ENCODE measurements at places on chromosomes 5 and 9. TPM values are rescaled to one million over a fixed set of nuclear protein-coding genes. Genes with fewer than 3 reads are reported as not detected.

- peaks cover 21% of the 10 kb centered on the region for H3K4me1 ChIP-seq
- peak overlapping the region; percentile 43 for H3K27ac ChIP-seq
- no peak overlapping the region for H3K4me3 ChIP-seq
- H3K36me3 ChIP-seq, result peaks cover 2% of the 10 kb centered on the region
- no peak for DNase-seq
Measured at GRCh38 chr9:130058154-130058553, 4.4 kb downstream of the GPR107 start.

The FBLL1 gene
- 3.8 TPM for total RNA-seq

DNA sequence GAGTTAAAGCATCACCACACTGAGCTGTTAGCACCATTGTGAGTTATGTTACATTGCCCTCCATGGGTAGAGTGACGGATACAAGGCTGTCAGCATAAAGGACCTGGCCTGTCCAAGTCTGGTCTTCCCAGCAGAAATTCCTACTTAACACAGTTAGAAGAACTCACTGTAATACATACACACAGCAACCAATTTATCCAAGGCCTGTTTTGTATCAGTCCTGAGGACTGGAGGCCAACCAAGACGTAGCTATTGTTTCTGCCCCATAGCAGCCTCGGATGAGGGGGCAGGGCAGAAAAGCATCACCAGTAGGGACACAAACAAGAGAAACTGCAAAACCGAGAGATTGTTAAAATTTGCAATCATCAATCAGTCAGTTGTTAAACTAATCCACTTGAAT is 66.0 kb upstream of the CKMT2 start:
- DNase-seq, result no peak
- no peaks in the 10 kb centered on the region for H3K36me3 ChIP-seq
- peaks cover 17% of the 10 kb centered on the region for H3K27me3 ChIP-seq
- H3K4me1 ChIP-seq, result peaks cover 23% of the 10 kb centered on the region
- no peak overlapping the region for H3K27ac ChIP-seq
- H3K4me3 ChIP-seq, result no peak overlapping the region

- no peaks in the 10 kb centered on the region for H3K27me3 ChIP-seq
- peak overlapping the region; percentile 80 for H3K4me3 ChIP-seq
- H3K4me1 ChIP-seq, result peaks cover 41% of the 10 kb centered on the region
- H3K27ac ChIP-seq, result no peak overlapping the region
Measured at GRCh38 chr9:136544548-136544963, 1.3 kb downstream of the NOTCH1 start.

The RIOK2 gene
- 23.4 TPM for total RNA-seq

DNA sequence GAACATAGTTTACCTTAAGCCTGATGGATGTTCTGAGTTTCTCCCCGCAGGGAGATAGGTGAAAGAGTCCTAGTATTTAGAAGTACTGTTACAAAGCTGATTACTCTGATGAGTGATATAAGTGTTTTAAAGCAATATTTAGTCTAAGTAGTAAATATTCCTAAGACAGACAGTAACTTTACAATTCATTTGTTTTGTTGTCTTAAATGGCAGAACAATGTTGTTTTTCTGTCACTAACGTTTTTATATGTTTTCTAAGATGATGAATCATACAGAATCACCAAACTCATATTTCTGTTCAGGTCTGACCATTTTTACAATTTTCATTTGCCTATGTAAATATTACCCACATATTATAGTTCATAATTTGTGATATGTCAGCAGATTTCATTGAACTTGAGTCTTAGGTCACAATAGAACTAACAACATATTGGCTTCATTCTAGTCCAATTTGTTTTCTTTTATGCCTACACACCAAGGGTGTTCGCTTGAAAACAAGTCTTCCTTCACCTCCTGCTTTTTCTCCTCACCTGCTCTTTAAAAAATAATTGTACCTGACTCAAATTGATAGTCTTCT is 30.6 kb downstream of the MAP3K1 start:
- no peak for DNase-seq
- H3K4me3 ChIP-seq, result no peak overlapping the region
- no peaks in the 10 kb centered on the region for H3K36me3 ChIP-seq
- no peaks in the 10 kb centered on the region for H3K27me3 ChIP-seq

GRCh38 chr5:79990205-79990597 is 861 bp downstream of the MTX3 start:
- H3K4me3 ChIP-seq, result peak overlapping the region; percentile 83
- peaks cover 30% of the 10 kb centered on the region for H3K36me3 ChIP-seq
- no peak for DNase-seq
- H3K27ac ChIP-seq, result peak overlapping the region; percentile 79

The MSANTD3 gene
- total RNA-seq, result 64.5 TPM

The ADAMTSL2 gene
- total RNA-seq, result 0.11 TPM

DNA sequence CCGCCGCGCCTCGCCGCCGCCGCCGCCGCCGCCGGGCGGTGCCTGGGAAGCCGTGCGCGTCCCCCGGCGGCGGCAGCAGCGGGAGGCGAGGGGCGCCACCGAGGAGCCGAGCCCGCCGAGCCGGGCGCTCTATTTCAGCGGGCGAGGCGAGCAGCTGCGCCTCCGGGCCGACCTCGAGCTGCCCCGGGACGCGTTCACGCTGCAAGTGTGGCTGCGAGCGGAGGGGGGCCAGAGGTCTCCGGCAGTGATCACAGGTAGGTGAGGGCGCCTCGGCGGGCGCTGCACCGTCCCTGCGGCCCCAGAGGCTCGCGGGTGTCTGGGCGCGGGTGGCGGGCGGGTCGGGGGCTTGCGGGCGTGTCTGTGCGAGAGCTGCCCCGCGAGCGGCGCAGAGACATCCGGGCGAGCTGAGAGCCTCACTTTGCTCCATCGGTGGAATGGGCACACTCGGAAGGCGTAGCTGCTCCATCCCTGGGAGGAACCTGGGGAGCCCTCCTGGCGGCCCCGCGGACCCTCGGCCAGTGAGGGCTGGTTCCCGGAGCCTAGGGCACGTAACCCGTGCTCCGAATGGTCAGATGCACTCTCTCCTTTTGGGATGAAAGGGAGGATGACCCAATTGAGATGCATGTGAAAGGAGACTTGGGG is 864 bp downstream of the PAPPA start:
- peak overlapping the region; percentile 97 for H3K27ac ChIP-seq
- peaks cover 76% of the 10 kb centered on the region for H3K4me1 ChIP-seq
- H3K36me3 ChIP-seq, result peaks cover 23% of the 10 kb centered on the region
- H3K27me3 ChIP-seq, result no peaks in the 10 kb centered on the region
- DNase-seq, result no peak

The PCDHB14 gene
- 8.8 TPM for total RNA-seq

DNA sequence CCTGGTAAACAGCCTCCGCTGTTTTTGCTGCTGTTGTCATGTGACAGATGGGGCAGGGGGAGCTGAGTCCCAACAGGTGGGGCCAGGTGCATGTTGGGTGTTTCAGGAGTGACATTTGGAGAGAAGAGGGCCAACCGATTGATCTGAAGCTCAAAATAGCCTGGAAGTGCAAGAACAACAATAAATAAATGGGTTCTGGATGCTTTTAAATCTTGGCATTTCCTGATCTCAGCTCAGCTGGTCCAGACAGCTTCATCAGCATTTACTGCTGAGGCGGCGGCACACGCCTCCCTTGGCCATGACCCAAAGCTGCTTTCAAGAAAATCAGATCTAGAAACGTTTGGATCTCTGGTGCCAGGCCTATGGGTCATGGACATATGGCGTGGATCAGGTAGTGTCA is 70.5 kb downstream of the PPARGC1B start:
- peaks cover 67% of the 10 kb centered on the region for H3K4me1 ChIP-seq
- H3K27ac ChIP-seq, result no peak overlapping the region
- H3K36me3 ChIP-seq, result no peaks in the 10 kb centered on the region
- H3K27me3 ChIP-seq, result no peaks in the 10 kb centered on the region

DNA sequence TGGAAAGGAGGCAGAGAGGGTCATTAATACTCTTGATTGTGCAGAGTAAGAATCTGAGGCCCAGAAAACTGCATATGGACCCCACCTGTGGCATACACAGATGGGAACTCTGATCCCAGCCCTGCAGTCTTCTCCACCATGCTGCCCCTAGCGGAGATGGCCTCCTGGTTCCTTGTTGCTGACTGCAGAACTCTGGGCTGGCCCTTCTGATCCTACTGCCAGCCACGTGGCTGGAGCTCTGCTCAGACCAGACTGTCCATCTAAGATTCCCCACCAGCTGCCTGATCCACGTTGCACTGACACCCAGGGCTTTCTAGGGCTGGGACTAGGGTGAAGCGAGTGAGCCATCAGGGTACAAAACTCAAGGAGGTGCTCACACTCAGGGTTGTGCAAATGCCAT is 245.7 kb upstream of the NR4A3 start:
- H3K36me3 ChIP-seq, result no peaks in the 10 kb centered on the region
- DNase-seq, result no peak
- no peaks in the 10 kb centered on the region for H3K4me1 ChIP-seq
- H3K27ac ChIP-seq, result no peak overlapping the region
- no peak overlapping the region for H3K4me3 ChIP-seq

GRCh38 chr5:145117285-145117684 is 717.9 kb downstream of the PRELID2 start:
- H3K36me3 ChIP-seq, result no peaks in the 10 kb centered on the region
- DNase-seq, result no peak

The ECSCR gene
- not detected for total RNA-seq

The CSF1R gene
- 1.2 TPM for total RNA-seq

DNA sequence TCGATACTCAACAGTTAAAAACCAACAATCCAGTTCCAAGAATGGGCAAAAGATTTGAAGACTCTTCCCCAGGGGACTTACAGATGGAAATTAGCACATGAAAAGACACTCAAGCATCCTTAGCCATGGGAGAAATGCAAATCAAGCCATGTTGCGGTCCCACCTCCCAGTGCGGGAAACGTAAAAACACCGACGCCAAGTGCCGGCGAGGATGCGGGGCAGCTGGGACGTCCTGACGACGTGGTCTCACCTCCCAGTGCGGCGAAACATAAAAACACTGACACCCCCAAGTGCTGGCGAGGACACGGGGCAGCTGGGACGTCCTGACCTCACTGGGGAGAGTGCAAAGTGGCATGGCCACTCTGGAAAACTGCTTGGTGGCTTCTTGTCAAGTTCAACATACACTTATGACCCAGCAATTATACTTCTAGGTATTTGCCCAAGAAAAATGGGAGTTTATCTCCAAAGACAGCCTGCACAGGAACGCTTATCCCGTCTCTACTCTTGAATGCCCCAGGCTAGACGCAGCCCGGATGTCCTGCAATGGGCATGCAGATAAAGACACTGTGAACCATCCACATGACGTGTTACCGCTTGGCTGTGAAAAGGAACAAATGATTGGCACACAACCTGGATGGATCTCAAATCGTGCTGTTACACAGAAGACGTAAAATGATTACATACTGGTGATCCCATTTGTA is 60.1 kb upstream of the UBAC1 start:
- peaks cover 19% of the 10 kb centered on the region for H3K4me1 ChIP-seq
- no peak for DNase-seq
- H3K27ac ChIP-seq, result no peak overlapping the region
- H3K36me3 ChIP-seq, result peaks cover 9% of the 10 kb centered on the region
- no peak overlapping the region for H3K4me3 ChIP-seq

- no peaks in the 10 kb centered on the region for H3K36me3 ChIP-seq
- no peak for DNase-seq
- H3K4me3 ChIP-seq, result no peak overlapping the region
- peaks cover 22% of the 10 kb centered on the region for H3K4me1 ChIP-seq
Measured at GRCh38 chr9:78612091-78612490, 315.2 kb downstream of the PSAT1 start.

GRCh38 chr9:137685035-137685740 is 66.4 kb downstream of the EHMT1 start:
- H3K27me3 ChIP-seq, result no peaks in the 10 kb centered on the region
- H3K4me1 ChIP-seq, result peaks cover 26% of the 10 kb centered on the region
- H3K27ac ChIP-seq, result no peak overlapping the region
- H3K36me3 ChIP-seq, result no peaks in the 10 kb centered on the region
- no peak for DNase-seq

DNA sequence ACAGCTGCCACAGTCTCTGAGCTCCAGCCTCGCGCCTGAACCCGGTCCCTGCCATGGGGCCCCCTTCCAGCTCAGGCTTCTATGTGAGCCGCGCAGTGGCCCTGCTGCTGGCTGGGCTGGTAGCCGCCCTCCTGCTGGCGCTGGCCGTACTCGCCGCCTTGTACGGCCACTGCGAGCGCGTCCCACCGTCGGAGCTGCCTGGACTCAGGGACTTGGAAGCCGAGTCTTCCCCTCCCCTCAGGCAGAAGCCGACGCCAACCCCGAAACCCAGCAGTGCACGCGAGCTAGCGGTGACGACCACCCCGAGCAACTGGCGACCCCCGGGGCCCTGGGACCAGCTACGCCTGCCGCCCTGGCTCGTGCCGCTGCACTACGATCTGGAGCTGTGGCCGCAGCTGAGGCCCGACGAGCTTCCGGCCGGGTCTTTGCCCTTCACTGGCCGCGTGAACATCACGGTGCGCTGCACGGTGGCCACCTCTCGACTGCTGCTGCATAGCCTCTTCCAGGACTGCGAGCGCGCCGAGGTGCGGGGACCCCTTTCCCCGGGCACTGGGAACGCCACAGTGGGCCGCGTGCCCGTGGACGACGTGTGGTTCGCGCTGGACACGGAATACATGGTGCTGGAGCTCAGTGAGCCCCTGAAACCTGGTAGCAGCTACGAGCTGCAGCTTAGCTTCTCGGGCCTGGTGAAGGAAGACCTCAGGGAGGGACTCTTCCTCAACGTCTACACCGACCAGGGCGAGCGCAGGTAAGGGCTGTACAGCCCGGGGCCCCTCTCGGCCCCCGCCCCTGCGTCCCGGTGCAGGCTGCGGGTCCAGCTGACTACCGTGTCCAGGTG is 509 bp downstream of the LVRN start:
- H3K4me1 ChIP-seq, result no peaks in the 10 kb centered on the region
- no peaks in the 10 kb centered on the region for H3K36me3 ChIP-seq
- H3K4me3 ChIP-seq, result no peak overlapping the region
- no peak for DNase-seq
- H3K27ac ChIP-seq, result no peak overlapping the region
- H3K27me3 ChIP-seq, result peaks cover 6% of the 10 kb centered on the region

- H3K4me3 ChIP-seq, result no peak overlapping the region
- no peak overlapping the region for H3K27ac ChIP-seq
- peaks cover 2% of the 10 kb centered on the region for H3K4me1 ChIP-seq
- no peak for DNase-seq
Measured at GRCh38 chr9:5382479-5382878, 42.8 kb upstream of the RLN1 start.

DNA sequence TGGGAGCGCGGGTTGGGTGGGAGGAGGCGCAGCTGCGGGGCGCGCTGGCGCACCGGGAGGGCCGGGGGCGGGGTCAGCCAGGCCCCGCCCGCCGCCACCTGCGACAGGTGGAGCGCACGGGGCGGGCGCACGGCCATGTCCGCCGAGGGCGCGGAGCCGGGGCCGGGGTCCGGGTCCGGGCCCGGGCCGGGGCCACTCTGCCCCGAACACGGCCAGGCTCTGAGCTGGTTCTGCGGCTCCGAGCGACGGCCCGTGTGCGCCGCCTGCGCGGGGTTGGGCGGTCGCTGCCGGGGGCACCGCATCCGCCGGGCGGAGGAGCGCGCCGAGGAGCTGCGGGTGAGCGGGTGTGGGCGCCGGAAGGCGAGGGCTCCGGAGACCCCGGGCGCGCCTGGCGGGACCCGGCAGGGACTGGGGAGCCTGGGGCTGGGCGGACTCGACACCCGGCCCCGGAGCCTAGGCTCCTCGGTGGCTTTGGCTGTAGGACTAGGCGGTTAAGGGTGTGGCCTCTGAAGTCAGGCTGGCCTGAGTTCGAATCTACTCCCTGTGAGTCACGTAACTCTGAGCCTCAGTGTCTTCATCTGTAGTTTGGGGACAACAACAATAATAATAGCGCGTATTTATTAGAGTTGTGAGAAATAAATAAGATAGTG is at the start of gene BSPRY:
Gene BSPRY, plus strand, starts transcription at position 97 of the 650 bp plus-strand sequence. Its CDS starts 39 bp downstream, at position 136.
- no peak for DNase-seq
- peaks cover 61% of the 10 kb centered on the region for H3K27me3 ChIP-seq
- H3K4me1 ChIP-seq, result peaks cover 14% of the 10 kb centered on the region

Data from osteocyte (in vitro differentiated cells).